ENCODE measurements at places on chromosomes 4 and X.

DNA sequence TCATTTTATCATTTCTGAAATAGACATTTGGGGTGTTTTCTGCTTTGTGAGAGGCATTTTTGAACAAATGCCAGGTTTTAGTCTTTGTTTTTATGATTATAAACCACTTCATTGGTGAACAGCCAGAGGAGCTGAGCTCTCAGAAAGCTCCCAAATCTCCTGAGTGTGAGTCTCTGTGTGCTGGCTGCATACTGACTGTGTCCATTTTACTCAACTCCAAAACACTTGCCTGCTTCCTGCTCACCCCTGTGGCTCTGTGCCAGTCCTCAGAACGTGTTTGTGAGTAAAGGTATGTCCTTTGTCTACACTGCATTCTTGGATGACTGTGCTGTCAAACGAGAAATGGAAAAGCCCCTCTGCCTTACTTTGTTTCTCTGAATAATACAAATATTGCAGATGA is 5.4 kb upstream of the LRAT start:
- DNase-seq, result no peak

DNA sequence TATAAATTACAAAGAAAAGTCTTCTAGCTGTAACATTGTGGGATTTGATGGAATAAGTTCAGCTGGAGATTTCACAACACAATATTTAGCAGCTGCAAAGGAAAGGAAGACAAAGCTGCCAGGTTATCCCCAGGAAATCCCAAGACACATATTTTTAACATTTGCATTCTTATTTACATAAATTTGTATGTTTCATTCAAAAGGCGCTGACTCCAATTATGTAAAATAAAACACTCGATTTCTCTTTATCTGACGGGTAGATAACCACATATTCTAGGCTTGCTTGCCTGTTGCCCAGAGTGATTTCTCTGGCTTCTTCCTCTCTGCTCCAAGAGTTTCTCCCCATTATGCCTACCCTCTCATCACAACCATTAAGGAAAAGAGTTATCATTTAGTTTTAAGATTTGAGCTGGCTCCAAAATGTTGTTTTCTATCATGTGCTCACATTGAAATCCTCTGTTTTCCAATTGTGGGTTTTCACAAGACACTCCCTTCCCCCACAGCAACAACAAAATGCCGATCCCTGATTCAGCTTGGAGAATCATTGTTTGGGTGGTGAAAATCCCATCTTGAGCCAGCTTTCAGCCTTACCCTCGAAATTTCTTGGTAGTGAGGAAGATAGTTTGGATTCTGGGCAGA is 128.2 kb upstream of the RASGEF1B start:
- DNase-seq, result no peak

DNA sequence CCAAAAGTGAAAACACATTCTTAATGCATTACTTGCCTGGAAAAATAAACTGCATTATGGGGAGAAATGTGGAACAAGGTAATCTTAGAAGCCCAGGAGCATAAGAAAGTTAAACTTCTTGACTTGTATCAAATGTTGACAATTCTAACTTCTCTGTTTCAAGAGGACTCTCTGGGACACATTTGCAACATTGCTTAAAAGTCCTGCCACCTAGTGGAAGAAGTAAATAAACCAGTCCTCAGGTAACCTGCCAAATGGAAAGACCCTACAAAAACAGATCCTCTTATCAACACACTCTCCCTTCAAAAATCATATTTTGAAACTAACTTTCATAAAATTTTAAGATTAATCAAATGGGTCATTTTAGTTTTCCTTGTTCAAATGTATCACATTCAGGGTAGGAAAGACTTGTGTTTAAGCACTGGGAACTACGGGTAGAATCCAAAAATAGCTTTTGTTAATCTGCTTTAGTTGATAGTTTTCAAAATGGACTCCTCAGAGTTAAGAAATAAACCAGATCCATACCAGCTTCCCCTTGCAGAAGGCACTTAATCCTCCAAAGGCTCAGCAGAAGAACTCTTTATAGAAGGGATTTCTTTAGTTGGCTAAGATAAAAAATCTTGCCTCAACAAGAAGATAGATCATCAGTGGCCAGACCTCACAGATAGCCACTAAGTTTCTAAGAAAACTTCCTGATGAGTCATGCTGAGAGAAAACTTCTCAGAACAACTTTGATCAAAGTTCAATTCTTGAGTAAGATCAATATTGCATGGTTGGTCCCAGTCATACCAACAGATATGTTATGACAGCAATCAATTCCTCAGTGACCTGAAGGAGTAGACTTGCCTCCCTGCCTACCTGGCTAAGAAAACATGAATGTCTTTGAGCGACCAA is 141.7 kb downstream of the HHIP start:
- no peak for DNase-seq

- DNase-seq, result no peak
Measured at GRCh38 chr4:37892641-37893040, 1.8 kb downstream of the TBC1D1 start.

DNA sequence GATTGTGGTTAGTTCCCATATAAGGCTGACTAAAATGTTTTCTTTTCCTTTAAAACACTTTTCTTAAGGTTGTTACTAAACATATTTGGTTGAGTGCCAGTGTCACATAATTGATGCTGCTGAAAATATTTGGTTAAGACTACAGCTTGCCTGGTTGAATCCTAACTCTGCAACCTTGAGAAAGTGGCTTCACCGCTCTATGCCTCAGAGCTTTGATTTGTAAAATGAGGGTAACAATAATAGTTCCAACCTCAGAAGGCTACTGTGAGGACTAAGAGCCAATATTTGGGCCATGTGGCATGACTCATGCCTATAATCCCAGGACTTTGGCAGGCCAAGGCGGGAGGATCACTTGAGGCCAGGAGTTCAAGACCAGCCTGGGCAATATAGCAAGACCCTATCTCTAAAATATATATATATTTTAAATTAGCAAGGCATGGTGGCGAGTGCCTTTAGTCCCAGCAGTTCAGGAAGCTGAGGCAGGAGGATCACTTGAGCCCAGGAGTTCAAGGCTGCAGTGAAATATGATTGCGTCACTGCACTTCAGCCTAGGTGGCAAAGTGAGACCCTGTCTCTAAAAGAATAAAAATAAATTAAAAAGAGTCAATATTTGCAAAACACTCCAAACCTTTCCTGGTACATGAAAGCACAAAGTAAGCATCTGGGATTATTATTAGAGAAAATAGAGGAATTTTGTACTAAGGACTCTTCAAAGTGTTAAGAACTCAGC is 7.1 kb upstream of the NEIL3 start:
- DNase-seq, result no peak

GRCh38 chrX:40103565-40104323 is 6.0 kb upstream of the BCOR start:
- no peak for DNase-seq

GRCh38 chr4:6526671-6527091 is 48.3 kb upstream of the MAN2B2 start:
- no peak for DNase-seq

GRCh38 chr4:96603641-96604040 is 763.7 kb downstream of the PDHA2 start:
- DNase-seq, result no peak

DNA sequence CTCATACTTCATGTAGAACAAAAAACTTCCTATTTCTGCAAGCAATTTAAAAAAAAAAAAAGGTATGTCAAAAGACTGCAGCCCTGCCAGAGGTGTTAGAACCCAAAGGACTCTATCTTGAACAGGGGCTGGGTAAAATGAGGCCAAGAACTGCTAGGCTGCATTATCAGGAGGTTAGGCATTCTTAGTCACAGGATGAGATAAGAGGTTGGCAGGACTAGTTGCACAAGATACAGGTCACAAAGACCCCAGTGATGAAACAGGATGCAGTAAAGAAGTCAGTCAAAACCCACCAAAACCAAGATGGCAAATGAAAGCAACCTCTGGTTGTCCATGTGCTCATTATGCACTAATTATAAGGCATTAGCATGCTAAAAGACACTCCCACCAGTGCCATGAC is 104.1 kb downstream of the ANOS1 start:
- DNase-seq, result no peak

GRCh38 chr4:61003301-61003700 is 196.8 kb upstream of the ADGRL3 start:
- no peak for DNase-seq

GRCh38 chr4:24604558-24605214 is 20.3 kb upstream of the DHX15 start:
- no peak for DNase-seq

- no peak for DNase-seq
Measured at GRCh38 chr4:5517372-5517771, 191.0 kb downstream of the EVC2 start.

- no peak for DNase-seq
Measured at GRCh38 chr4:5760246-5760645, 49.2 kb downstream of the EVC start.

GRCh38 chr4:37561803-37562207 is 124.4 kb downstream of the RELL1 start:
- DNase-seq, result no peak

Measured in NCI-H2227 treated with DMSO at 0.1 percent for 48 hours (cell line).